Activated T-helper 1 cell treated with Interleukin-2 at 50 U/mL for 16 hours (primary cell): ENCODE measurements at places on chromosomes 16 and 17.

- no peak for DNase-seq
These were observed 18.8 kb upstream of the TMEM220 start for GRCh38 chr17:10748531-10749181.

DNA sequence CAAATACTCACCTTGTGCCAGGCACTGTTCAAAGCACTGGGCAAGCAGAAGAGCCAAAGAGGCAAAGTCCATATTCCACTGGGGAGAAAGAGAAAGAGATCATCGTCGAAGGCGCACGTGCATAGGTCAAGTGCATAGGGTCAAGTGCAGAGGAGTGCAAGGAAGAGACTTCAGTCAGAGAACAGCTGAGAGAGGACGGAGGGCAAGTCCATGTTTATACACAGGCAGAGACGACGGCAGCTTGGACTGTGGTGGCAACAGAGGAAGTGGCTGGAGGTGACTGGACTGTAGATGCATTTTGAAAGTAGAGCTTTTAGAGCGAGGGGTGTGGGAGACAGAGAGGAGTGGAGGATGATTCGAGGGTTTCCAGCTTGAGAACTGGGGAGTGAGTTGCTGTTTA lies 74.7 kb upstream of the SDK2 start:
- DNase-seq, result no peak

GRCh38 chr16:27323781-27324561 lies 10.2 kb downstream of the IL4R start:
- no peak for DNase-seq

GRCh38 chr17:40915199-40915661 lies 22.2 kb downstream of the KRT23 start:
- DNase-seq, result no peak
